T-cell (primary cell): ENCODE measurements at places on chromosomes 5 and 9.

DNA sequence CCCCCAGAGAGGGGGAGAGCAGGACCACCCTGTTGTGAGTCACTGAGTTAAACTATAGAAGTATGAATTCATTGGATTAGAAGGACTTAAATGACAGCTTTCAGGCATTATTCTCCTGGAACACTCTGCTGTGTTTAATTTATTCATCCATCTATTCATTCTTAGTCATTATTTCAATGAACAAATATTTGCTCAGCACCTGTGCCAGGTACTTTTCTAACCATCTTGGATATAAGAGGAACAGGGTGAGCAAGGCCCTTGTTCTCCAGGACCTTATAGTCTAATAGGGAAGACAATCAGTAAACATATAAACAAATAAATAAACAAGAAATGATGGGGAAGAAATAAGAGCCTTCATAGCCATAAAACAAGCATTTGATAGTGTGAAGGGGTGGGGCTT, 483.9 kb upstream of the BRINP1 start:
- no peak for DNase-seq

DNA sequence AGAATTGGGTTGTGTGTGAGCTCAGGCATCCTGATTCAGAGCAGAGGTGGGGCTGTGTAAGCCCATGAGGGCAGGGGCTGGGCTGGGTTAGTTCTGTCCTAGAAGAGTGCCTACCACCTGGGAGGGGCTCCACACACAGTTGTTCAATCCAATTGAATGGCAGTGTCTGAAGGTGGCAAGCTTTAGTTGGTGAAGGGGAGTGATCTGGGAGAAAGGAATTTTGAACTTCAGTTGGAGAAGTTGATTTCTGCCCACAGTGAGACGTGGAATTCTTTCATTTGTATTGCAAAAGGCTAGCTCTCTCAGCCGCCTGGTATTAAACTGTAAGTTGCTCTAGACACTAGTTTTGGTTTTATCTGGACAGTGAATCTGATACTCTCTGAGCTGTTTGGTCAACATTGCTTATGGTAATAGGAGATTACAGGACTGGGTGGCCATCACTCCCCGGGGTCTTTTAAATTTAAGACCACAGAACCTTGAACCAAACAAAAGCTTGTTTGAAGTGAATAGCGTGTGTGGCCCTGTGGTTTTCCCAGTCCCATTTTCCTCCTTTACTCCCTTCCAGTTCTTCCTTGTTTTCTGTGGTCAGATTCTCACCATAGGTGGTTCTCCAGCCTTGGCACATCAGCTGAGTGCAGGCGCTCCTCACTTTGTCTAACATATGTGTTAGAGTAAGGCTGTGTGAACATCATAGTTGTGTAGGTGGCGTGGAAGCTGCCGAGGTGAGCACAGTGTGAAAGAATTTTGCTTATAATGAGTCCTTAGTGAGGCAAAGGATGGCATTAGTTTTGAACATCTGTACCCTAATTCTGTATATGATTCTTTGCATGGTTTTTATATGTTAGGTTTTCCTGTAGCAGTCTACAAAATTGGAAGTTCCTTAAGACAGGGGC, 78.0 kb downstream of the ARHGAP26 start:
- no peak for DNase-seq

DNA sequence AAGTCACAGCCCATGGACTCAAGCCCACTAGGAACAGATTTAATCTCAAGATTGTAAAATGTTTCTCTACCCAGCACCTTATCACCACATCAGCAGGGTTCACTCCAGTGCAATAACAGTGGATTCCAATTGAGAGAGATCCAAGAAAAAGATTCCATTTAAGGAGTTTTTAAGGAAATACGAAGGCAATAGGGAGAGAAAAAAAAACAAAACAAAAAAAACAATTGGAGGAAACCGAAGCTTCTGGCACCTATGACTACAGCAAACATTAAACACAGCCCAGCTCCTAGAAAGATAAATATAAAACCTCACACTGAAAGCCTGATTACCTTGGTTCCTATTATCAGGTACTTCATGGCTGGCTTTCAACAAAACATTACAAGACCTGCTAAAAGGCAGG, 192.7 kb downstream of the DAB2IP start:
- no peak for DNase-seq

GRCh38 chr5:154451957-154452356, 6.2 kb downstream of the SAP30L start:
- no peak for DNase-seq

DNA sequence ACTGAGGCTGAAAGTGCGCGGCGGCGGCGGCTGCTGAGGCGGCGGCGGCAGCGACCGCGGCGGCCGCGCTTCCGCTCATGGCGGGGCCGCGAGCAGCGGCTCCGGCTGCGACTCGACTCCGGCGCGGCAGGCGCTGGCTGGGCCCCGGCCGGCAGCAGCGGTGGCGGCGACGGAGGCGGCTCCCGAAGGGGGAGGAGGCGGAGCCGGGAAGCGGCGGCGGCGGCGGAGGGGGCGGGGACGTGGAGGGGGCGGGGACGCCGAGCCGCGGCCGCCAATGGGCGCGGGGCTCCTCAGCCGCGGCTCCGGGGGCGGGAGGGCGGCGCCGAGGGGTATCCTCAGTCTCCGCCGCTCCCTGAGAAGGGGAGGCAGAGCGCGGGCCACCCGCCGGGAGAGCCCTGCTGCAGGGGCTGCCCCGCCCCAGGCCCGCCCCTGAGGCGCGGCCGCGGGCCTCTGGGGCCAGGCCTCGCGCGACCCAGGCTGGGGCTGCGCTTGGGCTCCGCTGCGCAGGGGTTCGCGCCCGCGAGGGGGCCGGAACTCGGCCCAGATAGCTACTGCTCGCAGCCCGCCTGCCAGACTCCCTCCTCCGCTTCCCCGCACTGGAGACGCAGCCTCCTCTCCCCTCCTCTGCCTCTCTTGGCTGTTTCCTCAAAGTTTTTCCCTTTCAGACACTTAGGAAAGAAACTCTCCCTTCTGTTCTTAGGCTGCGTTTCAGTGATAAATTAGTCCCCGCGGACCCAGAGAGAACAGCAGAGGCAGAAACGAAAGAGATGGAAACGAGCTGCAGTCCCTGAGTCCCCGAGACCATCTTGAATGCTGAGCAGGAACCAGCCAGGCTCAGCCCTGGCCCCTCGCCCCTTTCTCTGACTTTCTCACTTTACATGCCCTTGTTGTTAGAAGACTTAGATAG, 85.0 kb upstream of the MELK start:
- peak; percentile 94 for DNase-seq

DNA sequence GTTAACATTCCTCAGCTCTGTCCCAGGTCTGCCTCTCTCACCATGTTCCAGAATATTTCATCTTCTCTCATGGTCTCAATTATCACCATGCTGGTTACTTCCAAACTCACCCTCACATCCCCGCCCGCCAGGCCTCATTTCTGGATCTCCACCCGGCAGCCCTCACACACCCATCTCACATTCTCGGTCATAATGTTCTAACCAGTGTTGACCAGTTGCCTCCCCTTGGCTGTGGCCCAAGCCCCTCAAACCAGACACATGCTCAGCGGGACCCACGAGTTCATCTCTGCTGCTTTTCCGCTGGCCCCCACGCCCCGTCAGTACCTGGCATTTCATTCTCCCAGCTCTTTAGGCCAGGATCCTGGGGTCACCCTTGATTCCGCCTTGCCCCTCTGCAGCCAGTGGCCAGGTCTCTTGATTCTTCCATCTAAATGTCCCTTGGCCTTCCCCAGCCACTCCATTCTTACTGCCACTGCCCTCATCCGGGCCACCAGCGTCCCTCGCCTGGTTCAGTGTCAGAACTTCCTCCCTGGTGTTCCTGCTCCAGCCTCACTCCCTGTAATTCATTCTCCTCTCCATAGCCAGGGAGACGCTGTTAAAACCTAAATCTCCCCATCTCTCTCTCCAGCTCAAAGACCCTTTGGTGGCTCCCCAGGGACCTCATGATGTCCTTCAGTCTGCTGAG, 141.7 kb downstream of the MVB12B start:
- DNase-seq = no peak

GRCh38 chr5:6656680-6657079, 23.4 kb downstream of the SRD5A1 start:
- no peak for DNase-seq

- peak; percentile 32 for DNase-seq
Measured at GRCh38 chr5:16617274-16617968, 624 bp upstream of the RETREG1 start.

DNA sequence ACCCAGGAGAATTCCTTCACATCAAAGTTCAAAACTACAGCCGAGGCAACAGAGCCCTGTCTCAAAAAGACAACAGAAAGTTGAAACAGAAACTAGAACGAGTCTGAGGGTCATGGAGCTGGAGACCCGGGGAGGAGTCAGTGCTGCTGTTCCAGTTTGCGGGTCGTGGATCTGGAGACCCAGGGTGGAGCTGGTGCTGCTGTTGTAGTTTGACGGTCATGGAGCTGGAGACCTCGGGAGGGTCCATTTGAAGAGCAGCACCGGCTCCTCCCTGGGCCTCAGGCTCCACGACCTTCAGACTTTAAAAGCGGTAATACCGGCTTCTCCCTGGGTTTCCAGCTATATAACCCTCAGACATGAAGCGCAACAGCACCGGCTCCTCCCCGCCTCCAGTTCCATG, 13.0 kb upstream of the LCN15 start:
- no peak for DNase-seq

- DNase-seq = peak; percentile 5
Measured at GRCh38 chr9:135992486-135993408, 31.6 kb upstream of the UBAC1 start.

DNA sequence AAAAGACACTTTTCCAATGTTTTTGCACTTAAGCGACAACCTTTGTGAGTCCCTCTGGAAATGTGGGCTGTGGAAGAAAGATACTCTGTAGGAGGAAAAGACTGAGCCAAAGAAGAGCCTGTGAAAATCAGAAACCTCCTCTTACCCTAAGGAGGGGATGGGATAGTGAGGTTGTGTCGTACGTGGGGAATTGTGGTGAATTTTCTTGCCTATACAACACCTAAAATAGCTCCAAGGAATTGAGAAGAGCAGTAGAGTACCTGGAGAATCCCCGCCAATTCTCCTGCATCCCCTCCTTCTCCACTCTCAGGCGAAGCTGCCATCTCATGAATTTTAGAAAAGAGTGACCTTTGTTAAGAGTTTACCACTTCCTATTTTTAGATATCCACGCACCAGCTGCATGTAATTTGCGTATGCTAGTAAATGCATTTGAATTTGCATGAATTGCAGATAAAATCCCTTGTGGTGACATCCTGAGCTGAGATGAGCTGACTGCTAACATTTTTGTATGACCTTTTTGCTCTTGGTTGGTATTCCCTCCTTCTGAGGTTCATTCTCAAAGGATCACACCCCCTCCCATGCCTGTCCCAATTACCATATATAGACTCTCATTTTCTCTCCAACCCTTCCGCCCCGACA, 147.2 kb downstream of the PCSK5 start:
- DNase-seq = no peak

- no peak for DNase-seq
Measured at GRCh38 chr9:81146684-81147337, 542.5 kb downstream of the TLE1 start.

GRCh38 chr5:130966990-130967525, 198.0 kb downstream of the HINT1 start:
- DNase-seq = no peak

DNA sequence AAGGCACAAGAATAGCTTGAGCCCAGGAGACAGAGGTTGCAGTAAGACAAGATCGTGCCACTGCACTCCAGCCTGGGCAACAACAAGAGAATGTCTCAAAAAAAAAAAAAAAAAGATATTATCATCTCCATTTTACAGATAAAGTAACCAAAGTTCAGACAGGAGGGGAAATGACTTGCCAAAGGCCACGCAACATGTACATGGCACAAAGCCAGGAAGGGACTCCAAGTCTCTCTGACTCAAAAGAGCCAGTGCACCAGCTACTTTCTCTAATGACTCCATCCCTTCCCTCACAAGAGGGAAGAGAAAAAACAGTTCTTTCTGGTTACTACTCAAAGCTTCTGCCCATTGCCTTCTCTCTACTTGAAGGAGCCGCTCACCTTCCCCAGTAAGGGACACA, 34.1 kb downstream of the SIL1 start:
- DNase-seq = no peak

- no peak for DNase-seq
Measured at GRCh38 chr5:446883-447263, 3.9 kb downstream of the EXOC3 start.

DNA sequence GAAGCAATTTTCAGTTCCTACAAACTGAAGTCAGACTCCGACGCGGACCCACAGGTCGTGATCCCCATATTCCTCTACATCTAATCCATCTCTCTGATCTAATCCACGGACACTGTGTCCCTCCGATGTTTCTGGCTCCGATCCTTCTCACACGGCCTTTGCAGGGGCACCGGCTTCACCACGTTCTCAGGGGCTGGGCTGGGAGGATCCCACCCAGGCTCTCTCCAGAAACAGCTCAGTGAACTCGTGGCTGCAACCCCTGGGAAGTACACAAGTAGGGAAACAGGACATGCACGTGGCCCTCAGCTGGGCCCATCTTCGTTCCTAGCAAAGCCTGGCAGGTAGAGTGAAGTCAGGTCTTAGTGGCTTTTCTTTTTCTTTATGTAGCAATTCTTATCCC, 49.1 kb upstream of the OLFM1 start:
- DNase-seq = no peak

DNA sequence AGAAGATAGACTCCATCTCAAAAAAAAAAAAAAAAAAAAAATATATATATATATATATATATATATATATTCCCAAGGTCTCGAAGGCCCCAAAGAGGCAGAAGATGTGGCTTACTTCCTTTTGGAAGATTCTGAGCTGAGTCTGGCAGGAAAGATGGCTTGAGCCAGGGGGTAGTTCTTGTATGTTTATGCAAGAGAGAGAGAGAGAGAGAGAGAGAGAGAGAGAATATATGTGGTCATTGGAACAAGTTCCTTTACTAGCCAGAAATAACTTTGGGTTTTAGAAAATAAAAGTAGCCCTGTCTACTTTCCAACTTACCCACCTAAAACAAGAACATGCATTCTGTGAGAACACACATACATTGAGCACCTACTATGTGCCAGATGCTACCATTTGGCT, 17.6 kb downstream of the NCS1 start:
- DNase-seq = no peak

DNA sequence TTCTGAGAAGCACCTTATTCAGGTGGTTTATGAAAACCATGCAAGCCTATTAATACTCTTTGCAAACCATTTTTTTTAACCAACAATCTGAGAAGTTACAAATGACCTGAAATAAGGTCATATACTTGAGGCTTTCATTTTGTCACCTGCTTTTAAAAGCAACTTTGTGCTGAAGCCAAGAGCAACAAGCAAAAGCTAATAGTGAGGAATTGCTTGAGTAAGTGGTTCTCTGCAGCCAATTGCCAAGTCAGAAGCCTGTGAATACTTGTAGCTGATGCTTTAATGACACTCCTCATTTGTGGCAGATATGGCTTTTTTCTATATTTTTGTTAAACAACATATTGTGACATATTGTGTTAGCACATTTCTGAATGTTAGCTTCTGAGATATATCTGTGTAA, 126.7 kb upstream of the ZNF608 start:
- no peak for DNase-seq

GRCh38 chr9:112081918-112082729, 93.0 kb downstream of the SUSD1 start:
- no peak for DNase-seq

DNA sequence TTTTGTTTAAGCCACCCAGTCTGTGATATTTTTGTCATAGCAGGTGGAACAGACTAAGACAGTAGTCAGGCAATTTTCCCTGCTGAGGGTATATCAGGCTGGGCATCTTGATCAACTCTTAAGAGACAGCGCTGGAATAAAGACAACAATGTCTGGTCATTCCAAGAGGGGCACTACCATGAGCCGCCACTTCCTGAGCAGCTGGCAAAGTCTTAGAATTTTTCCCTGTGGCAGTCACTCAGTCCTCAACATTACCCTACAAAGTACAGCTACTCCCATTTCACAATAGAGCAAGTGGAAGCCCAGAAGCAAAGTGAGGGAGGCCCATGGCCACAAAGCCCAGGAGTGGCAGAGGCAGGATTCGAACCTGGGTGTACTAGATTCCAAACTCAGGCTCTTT, 74.8 kb downstream of the SH3PXD2B start:
- no peak for DNase-seq
